ENCODE measurements at places on chromosomes 3 and 15.

GRCh38 chr3:150385296-150386242 lies 22.5 kb upstream of the TSC22D2 start:
- peak; percentile 43 for DNase-seq

DNA sequence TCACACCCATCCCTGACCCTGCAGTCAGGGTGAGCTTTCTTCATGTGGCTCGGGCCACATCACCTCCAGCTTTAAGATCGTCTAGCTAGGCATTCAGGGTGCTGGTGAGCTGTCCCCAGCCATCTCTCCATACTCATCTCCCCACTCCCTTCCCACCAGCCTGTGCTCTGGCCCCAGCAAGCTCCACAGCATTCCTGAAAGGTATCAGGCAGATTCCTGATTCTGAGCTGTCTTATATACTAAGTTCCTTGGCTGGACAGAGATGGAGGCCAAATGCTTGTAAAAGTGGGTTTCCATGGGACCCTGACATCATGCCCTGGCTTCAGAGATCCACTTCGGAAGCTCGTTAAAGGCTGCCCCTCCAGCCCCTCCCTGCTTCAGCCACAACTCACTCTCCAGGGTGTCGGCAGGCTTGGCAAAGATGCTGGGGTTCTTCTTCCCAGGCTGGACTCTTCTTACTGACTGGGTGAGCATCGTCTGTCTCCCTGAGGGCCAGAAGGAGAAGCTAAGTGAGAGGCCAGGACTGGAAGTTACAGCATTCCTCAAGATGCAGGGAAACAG lies 3.9 kb downstream of the CILP start:
- DNase-seq: no peak

GRCh38 chr15:80967991-80968510 lies 21.6 kb downstream of the MESD start:
- DNase-seq: no peak

- no peak for DNase-seq
Measured at GRCh38 chr3:80424951-80425350, 657.2 kb upstream of the ROBO1 start.

- no peak for DNase-seq
Measured at GRCh38 chr15:47523681-47524475, 193.4 kb upstream of the SEMA6D start.

- no peak for DNase-seq
Measured at GRCh38 chr3:160374472-160374871, 24.6 kb downstream of the IFT80 start.

GRCh38 chr3:163863146-163863545 lies 1215.2 kb downstream of the SI start:
- no peak for DNase-seq

GRCh38 chr3:156273111-156273694 lies 152.8 kb downstream of the KCNAB1 start:
- DNase-seq: no peak

DNA sequence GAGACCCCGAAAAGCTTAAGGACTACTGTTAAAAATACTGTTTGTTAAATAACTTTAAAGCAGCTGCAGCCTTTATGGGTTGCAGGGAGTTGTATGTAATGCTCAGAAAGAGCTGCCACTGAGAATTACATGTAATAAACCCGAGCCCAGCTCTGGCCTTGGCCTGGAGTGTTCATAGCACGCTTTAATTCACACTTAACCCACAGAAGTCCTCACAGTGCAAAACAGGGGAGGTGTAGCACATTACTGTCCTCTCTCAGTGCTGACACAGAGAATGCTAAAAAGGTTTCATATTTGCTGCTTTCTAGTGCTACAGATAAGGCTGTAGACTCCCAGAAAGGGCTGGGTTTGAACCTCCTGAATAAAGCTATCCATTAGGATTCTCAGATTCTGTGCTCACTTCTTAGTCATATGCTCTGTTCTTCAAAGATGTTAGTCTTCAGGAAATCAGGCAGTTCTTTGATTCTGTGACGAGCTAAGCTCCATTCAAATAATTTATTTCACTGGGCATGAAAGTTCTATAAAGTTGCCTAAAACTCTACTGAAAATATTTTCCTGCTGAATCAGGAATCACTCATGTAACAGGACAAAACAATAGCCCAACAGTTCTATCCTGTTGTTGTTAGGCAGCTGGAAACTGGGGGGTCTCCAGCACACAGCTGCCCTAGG lies 108.0 kb downstream of the SENP2 start:
- no peak for DNase-seq

GRCh38 chr3:49466085-49466484 lies 4.0 kb upstream of the DAG1 start:
- no peak for DNase-seq

GRCh38 chr3:189027626-189028155 lies 144.1 kb upstream of the TPRG1 start:
- no peak for DNase-seq

DNA sequence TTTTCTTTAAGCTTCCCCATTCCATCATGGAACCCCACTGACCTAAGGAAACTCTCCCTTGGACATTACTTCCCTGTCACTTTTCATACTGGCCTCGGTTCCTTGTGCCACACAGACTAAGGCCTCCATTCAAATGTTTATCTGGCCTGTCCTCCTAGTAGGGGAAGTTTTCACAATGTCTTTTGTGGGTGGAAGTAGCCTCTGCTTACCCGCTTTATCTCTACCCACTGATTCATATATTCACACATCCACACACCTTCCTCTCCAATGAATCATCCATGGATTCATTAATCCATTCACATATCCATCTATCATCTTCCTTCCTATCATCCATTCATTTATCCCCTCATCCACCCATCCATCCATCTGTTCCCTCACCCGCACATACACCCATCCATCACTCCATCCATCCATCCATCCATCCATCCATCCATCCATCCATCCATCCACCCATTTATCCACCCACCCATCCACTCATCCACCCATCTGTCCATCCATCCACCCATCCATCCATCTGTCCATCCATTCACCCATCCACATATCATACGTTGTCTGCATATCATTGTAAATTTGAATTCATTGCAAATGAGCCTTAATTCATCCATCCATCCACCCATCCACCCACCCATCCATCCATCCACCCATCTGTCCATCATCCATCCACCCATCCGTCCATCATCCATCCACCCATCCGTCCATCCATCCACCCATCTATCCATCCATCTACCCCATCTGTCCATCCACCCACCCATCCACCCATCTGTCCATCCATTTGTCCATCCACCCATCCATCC lies 49.1 kb downstream of the IQSEC1 start:
- DNase-seq: no peak

- DNase-seq: no peak
Measured at GRCh38 chr3:123791898-123792297, 92.2 kb downstream of the MYLK start.

- DNase-seq: peak; percentile 68
Measured at GRCh38 chr3:189324538-189325138, 152.9 kb downstream of the TPRG1 start.

DNA sequence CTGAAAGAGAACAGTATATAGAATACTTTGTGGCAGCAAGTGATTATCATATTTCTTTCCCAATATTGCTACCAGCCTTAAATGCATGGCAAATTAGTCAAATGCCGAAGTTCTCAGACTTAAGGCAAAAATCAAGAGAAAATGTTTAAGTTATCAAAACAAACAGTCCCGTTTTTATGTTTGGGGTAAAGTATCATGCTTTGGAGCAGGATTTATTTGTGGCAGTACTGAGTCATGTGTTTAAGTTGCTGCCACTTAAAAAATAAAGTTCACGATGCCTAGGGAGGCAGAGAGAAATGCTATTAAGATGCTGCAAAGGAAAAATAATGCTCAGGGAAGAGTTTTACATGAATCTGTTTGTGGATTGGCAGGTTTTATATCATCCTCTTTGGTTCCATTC lies 417.4 kb upstream of the MDFIC2 start:
- DNase-seq: no peak

DNA sequence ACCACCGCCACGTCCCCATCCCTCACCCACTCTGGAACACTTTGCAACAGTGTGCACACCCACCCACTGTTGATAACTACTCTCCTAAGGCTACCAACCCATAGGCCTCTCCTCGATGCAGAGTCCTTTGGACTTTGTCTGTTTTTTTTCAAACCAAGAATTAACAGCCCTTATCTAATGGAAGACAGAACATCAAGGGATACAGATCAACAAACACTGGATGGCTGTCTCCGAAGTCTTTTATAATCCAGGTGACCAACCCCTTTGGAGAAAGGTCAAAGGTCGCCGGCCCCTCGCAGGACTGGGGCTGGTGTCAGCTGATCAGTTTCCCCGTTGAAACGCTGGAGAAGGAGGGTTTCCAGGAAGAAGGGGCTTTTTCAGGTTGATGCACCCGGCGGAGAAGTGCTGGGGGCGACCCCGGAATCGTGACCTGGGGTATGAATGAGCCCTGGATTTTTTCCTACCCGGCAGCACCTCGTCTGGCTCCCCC lies 532 bp downstream of the B4GALT4 start:
- peak; percentile 37 for DNase-seq

- DNase-seq: no peak
Measured at GRCh38 chr3:118682921-118683320, 351.7 kb downstream of the IGSF11 start.

DNA sequence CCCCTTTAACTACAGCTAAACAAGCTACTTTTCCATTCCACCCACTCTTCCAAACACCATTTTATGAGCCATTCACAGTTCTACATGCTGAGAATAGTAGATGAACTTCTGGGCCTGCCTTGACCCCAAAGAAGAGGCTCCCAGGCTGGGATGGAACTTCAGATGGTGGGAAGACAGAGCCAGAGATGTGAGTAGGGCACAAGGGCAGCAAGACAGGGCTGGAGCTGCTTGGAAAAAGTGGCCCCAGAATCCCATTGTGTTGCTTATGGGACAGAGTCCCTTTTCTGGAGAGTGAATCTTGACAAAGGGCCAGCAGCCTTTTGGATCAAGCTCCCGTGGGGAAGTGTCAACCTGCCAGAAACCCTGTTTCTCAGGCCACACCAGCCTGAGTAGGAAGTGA lies 516.5 kb upstream of the PPP2R3A start:
- no peak for DNase-seq

- DNase-seq: no peak
Measured at GRCh38 chr3:32601722-32602121, 31.1 kb upstream of the DYNC1LI1 start.

GRCh38 chr3:126029241-126029640 lies 54.7 kb downstream of the SLC41A3 start:
- DNase-seq: no peak

DNA sequence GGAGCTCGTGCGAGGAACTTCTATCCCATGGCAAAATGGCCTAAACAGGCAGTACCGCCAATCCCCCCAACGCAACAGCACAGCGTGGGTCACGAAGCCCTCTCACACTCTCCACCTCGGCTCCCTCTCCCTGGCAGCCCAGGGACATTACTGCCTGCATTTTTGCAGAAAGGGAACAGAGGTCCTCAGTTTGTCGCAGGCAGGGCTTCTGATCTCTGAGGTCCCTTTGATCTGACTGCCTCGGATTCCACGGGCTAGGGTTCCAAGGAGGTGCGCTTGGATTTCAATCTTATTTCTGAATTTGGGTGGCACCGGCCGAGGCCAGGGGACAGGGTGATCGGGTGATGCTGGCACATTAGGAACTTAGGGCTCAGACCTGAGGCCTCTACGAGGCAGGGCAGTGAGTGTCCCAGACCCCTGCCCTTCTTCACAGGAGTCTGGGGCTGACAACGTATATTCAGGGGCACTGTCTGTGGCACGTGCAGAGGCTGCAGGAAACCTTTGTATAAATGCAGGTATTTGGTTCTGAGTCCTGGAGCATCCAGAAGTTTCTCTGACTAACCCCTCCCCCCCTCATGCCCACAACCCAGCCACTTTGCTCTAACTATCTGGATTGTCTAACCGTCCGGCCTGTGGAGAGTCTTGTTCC lies 197.9 kb downstream of the XXYLT1 start:
- no peak for DNase-seq

GRCh38 chr3:51759203-51759602 lies 19.8 kb downstream of the IQCF6 start:
- no peak for DNase-seq

DNA sequence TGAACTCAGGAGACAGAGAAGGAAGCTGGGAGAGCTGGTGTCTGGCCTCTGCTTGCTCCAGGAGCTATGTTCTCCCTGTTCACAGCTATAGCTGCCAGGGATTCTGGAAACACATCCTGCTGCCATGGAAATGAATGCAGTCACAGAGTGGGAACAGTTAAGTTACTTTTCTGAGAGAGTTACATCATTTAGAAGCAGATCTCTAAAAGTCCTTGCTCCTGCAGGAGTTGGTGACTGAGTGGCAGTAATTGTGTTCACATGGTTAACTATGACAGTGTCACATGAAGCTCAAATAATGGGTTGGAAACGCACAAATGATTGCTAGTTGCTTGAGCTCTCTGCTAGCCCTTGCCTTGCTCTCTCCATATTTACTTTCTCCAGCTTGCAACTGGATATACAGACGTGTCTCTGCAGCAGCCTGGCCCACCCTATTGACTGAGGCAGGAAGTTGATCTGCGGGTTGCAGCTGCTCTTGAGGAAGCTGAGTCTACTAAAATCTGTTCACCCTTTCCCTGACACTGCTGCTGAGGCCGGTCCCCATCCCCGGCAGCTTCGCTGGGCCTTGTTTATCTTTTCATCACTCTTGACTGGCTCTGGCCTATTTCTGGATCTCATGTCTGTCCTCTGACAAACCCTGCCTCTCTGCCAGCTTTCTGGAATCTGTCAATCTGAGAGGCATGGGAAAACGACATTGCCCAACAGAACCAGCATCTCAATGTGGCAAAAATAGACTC lies 16.7 kb upstream of the ISLR start:
- DNase-seq: no peak

GRCh38 chr3:45915518-45916231 lies 27.6 kb upstream of the CXCR6 start:
- DNase-seq: peak; percentile 81

DNA sequence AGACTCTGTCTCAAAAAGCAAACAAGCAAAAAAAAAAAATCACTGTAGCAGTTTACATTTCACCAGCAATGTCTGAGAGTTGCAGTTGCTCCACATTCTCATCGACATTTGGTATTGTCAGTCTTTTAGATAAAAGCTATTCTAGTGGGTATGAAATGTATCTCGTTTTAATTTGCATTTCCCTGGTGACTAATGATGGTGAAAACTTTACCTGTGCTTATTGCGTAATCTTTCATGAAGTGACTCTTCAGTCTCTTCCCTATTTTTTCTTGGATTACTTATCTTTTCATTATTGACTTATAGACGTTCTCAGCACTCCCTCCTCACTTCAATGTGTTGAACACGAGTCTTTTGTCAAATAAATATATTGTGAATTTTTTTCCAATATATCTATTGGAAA lies 37.2 kb upstream of the CLSTN2 start:
- no peak for DNase-seq

DNA sequence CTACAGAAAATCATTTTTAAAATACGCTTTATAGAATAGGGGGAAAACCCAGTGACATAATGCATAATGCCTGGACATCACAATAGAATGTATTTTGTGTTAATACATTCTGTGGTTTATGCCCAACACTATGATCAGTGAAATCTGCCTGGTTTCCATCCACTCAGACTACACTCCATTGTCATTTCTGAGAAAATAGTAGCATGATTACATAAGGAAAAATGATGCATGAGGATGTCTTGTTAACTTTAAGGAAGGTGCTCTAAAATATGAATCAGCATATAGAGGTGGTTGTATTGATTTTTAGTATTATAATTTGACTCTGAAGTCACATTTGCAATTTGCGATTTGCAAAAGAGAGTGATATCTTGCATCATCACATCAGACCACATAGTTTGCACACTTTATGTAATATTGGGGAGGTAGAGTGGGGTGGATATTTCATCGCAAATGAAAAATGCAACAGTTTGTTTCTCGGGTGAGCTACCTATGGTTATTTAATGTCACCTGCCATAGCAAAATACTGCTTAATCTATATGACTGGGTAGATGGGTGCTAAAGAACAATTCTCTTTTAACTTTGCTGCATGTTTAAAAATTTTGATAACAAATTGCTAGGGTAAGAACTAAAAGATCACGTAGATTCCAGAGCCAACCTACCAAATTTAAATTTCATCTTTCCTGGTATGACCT lies 403.9 kb downstream of the IL5RA start:
- DNase-seq: no peak

Data from activated T-cell treated with anti-CD3 and anti-CD28 coated beads, Interleukin-2, amount 50 U/mL, for 24 hours (primary cell).